ENCODE measurements at places on chromosomes 16 and 17.
A peak's percentile ranks its signal among the peaks of the same experiment; 100 is the strongest.

DNA sequence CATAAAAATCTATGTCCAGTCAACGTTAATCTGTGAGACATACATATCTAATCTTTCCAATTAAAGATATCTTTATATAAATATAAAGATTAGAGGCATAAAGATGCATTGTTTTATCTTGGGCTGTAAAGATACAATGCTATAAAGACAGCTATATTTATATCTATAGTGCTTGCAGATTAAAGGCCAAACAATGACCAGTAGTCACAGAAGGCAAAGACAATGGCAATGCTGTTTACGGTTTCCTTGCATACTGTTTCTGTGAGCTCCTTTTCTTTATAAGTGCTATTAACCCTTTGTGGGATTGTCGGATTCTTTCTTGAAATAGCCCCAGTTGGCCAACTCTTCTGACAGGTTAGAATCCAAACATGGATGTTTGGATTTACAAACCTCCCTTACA is 85.5 kb upstream of the SALL1 start:
- H3K4me3 ChIP-seq: no peak overlapping the region
- H3K4me1 ChIP-seq: no peaks in the 10 kb centered on the region
- H3K36me3 ChIP-seq: peaks cover 2% of the 10 kb centered on the region
- no peak overlapping the region for H3K27ac ChIP-seq
- H3K27me3 ChIP-seq: peaks cover 2% of the 10 kb centered on the region
- no peak for DNase-seq

- H3K4me1 ChIP-seq: peaks cover 13% of the 10 kb centered on the region
- DNase-seq: no peak
- no peak overlapping the region for H3K4me3 ChIP-seq
- peaks cover 40% of the 10 kb centered on the region for H3K36me3 ChIP-seq
- no peaks in the 10 kb centered on the region for H3K27me3 ChIP-seq
Observed at GRCh38 chr16:57468346-57468745, 5.9 kb downstream of the POLR2C start.

DNA sequence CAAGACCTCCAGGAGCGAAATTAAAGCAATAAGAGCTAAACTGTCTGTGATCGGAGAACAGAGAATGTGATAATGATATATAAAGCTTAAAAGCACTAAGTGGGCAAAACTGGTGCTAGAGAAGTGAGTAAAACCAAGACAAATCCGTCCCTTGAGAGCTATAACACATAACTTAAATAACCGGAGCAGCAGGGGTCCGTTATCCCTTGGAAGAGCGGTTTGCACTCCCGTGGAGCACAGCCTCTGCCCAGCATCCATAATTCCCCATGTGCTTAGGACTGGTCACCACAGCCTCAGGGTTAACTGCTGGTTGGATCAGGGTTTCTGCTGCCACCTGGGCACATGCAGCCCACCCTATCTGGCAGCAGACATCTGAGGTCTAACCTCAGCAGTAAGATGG is 489.0 kb downstream of the NPIPA7 start:
- H3K27me3 ChIP-seq: peaks cover 18% of the 10 kb centered on the region
- no peak overlapping the region for H3K27ac ChIP-seq
- no peak overlapping the region for H3K4me3 ChIP-seq
- no peaks in the 10 kb centered on the region for H3K36me3 ChIP-seq

DNA sequence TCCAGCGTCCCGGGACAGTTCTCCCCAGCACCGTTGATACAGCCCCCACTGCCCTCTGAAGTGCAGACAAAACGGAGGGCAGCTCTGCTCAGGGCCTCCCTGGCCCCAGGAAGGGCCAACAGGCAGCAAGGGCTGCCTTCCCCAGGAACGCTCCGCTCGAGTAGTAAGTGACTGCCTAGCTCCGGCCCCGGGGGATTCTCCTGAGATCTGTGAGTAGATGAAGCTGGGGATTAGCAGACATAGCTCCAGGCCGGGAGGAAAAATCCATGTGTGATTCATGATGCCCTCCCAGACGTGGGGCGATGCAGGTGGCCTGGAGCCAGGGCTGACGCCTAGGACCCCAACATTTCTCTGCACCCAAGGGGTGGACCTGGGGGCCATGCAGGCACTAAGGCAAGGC is 85.3 kb downstream of the ENGASE start:
- DNase-seq: no peak
- H3K27ac ChIP-seq: no peak overlapping the region
- no peak overlapping the region for H3K4me3 ChIP-seq
- H3K27me3 ChIP-seq: peaks cover 3% of the 10 kb centered on the region
- no peaks in the 10 kb centered on the region for H3K36me3 ChIP-seq
- peaks cover 8% of the 10 kb centered on the region for H3K4me1 ChIP-seq

GRCh38 chr17:28574526-28574925 is 2.2 kb downstream of the ALDOC start:
- H3K4me3 ChIP-seq: no peak overlapping the region
- H3K4me1 ChIP-seq: peaks cover 23% of the 10 kb centered on the region
- H3K27ac ChIP-seq: no peak overlapping the region
- H3K27me3 ChIP-seq: no peaks in the 10 kb centered on the region

- DNase-seq: no peak
- no peak overlapping the region for H3K27ac ChIP-seq
- H3K27me3 ChIP-seq: peaks cover 9% of the 10 kb centered on the region
- H3K36me3 ChIP-seq: no peaks in the 10 kb centered on the region
- H3K4me1 ChIP-seq: peaks cover 5% of the 10 kb centered on the region
Observed at GRCh38 chr16:2987286-2987685, 7.0 kb upstream of the PKMYT1 start.

- H3K36me3 ChIP-seq: peaks cover 23% of the 10 kb centered on the region
- peak overlapping the region; percentile 33 for H3K27ac ChIP-seq
- H3K27me3 ChIP-seq: no peaks in the 10 kb centered on the region
- no peak overlapping the region for H3K4me3 ChIP-seq
- DNase-seq: peak; percentile 6
Observed at GRCh38 chr17:8836821-8837562, 30.5 kb downstream of the PIK3R6 start.

GRCh38 chr16:20952139-20952920 is 51.8 kb downstream of the LYRM1 start:
- H3K27me3 ChIP-seq: peaks cover 11% of the 10 kb centered on the region
- H3K4me1 ChIP-seq: peaks cover 2% of the 10 kb centered on the region
- DNase-seq: no peak

- DNase-seq: no peak
- H3K36me3 ChIP-seq: peaks cover 7% of the 10 kb centered on the region
- no peaks in the 10 kb centered on the region for H3K27me3 ChIP-seq
- H3K27ac ChIP-seq: no peak overlapping the region
- peak overlapping the region; percentile 96 for H3K4me3 ChIP-seq
- H3K4me1 ChIP-seq: peaks cover 44% of the 10 kb centered on the region
Observed at GRCh38 chr17:63552211-63552610, 1.9 kb downstream of the DCAF7 start.

DNA sequence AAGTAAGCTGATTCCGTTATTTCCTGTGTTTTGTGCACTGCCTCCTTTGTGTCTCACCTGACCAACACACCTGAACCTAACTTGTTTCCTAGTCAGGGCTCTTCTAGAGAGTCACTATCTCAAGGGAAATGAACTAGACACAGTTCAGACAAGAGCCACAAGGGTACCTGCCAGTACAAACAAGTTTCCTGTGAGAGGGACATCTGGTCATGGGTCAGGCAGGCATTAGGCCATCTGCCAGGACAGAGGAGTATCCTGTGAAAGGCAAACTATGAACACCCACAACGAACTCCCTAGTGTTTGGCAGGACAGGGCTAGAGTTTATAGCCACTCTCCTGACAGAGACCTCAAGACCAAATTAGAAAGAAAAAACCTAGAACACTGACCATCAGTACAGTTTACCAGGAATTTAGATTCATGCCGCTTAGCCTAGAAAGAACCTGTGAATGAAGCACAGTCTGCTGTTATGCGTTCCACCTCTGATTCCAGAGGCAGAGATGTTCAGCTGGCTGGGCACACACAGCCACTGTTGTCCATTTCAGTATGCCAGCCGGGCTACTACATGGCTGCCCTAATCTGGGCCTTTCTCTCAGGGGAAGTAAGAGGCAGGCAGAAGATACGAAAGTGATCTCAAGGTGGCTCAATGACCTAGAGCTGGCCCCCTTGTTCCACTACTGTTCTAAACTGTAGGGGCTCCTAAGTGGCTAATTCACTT is 20.7 kb upstream of the GLG1 start:
- H3K36me3 ChIP-seq: peaks cover 30% of the 10 kb centered on the region
- peak overlapping the region; percentile 75 for H3K27ac ChIP-seq

DNA sequence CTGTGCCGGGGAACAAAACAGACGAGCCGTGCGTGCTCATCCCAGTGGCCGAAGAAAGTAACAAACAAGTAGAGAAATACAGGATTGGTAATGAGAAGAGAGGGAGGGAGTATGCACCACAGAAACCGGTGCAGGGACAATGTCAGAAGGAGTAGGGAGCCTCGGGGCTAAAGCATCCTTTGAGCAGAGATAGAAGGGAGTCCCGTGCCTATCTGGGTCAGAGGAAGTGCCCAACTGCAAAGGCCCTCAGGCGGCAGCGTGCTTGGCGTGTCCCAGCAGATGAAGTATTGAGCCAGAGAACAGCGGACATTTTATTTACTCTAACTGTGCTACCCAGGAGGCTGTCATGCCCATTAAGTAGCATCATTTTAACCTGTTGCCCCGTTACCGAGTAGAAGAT is 114.9 kb upstream of the CACNG5 start:
- no peak overlapping the region for H3K4me3 ChIP-seq
- H3K27ac ChIP-seq: no peak overlapping the region
- no peaks in the 10 kb centered on the region for H3K36me3 ChIP-seq
- no peak for DNase-seq

DNA sequence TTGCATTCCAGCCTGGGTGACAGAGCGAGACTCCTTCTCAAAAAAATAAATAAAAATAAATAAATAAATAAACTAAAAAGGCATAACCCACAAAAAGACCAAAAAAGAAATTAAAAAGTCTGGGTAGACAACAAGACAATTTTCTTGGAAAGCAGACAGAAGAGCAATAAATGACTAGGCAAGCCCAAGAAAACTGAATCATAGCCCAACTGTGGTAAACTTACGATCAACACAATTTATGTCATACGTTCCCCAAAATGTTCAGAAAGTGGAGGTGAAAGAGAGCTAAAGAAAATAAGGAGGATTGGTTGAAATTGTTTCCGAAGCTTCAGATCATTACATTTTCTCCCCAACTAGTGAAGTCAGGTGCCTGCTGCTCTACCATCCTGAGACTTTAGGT is 31.3 kb upstream of the C17orf78 start:
- H3K4me3 ChIP-seq: no peak overlapping the region
- peaks cover 9% of the 10 kb centered on the region for H3K36me3 ChIP-seq
- H3K27me3 ChIP-seq: no peaks in the 10 kb centered on the region

GRCh38 chr17:73311781-73312641 is at the start of gene CDC42EP4:
Gene CDC42EP4 (minus strand): TSS chr17:73312001. CDS start chr17:73286500, 25,501 bp downstream.
- H3K27ac ChIP-seq: peak within 1 kb of the TSS; percentile 67
- peaks cover 14% of the 10 kb centered on the region for H3K4me1 ChIP-seq
- H3K4me3 ChIP-seq: peak within 1 kb of the TSS; percentile 87
- DNase-seq: peak; percentile 77

DNA sequence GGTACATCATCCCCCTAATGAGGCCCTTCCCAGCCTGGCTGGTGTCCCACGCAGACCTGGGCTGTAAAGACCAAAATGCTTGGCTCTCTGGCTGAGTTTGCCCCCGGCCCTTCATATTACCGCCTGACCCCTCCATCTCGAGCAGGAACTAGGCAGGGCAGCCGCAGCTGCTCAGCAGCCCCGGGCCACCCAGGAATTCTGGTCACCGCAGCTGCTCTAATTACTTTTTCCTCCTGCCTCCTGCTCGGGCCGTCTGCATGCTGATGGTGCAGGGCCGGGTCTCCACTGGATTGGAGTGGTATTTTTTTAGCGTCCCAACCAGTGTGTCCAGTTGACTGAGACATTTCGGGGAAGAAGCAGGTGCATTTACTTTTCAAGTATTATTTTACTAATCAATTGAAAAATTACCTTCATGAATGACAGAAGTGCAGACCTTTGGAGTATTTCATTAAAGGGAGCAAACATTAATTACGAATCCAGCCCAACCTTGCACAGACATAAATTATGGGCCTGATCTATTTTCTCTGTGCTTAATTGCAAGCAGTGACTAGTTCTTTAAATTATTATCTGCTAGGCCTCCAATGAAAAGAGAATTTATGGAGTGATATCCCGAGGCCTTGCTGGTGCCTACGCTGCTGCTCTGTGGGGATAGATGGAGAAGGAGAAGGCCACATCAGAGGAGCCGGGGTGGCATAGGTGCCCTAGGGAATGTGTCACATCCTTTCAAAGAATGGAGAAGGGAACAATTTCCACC is 176.2 kb downstream of the CYLD start:
- no peak for DNase-seq
- peaks cover 7% of the 10 kb centered on the region for H3K27me3 ChIP-seq
- H3K4me1 ChIP-seq: no peaks in the 10 kb centered on the region
- no peak overlapping the region for H3K4me3 ChIP-seq
- H3K36me3 ChIP-seq: no peaks in the 10 kb centered on the region

DNA sequence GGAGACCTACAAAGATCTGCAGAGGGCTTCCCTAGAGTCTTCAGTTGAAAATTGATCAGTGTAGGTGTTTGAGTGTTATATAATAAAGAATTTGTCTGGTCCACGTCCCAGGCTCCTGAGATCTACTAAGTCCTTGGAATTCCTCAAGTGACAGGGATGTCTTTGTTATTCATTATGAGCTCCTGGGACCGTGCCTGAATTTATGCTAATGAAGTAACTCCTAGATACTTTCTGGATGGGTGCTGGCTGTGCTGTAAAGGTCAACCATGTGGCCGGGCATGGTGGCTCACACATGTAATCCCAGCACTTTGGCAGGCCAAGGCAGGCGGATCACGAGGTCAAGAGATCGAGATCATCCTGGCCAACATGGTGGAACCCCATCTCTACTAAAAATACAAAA is 43.7 kb downstream of the CDC27 start:
- H3K27me3 ChIP-seq: no peaks in the 10 kb centered on the region
- H3K4me3 ChIP-seq: no peak overlapping the region
- H3K27ac ChIP-seq: no peak overlapping the region

- no peak overlapping the region for H3K4me3 ChIP-seq
- peaks cover 2% of the 10 kb centered on the region for H3K27me3 ChIP-seq
- no peak overlapping the region for H3K27ac ChIP-seq
Observed at GRCh38 chr16:85708338-85708737, 19.6 kb upstream of the GINS2 start.

- H3K27ac ChIP-seq: no peak overlapping the region
- no peak overlapping the region for H3K4me3 ChIP-seq
- DNase-seq: no peak
- H3K36me3 ChIP-seq: peaks cover 24% of the 10 kb centered on the region
Observed at GRCh38 chr17:18247613-18248001, 10.9 kb downstream of the FLII start.

GRCh38 chr17:17414341-17414805 is 62.4 kb upstream of the MED9 start:
- peaks cover 9% of the 10 kb centered on the region for H3K4me1 ChIP-seq
- H3K27me3 ChIP-seq: peaks cover 8% of the 10 kb centered on the region
- H3K4me3 ChIP-seq: no peak overlapping the region

- H3K36me3 ChIP-seq: peaks cover 5% of the 10 kb centered on the region
- H3K4me3 ChIP-seq: peak overlapping the region; percentile 94
- DNase-seq: no peak
- H3K27me3 ChIP-seq: no peaks in the 10 kb centered on the region
Observed at GRCh38 chr17:42563950-42564349, 2.0 kb downstream of the COASY start.
